ENCODE measurements at places on chromosomes 6 and 20.

DNA sequence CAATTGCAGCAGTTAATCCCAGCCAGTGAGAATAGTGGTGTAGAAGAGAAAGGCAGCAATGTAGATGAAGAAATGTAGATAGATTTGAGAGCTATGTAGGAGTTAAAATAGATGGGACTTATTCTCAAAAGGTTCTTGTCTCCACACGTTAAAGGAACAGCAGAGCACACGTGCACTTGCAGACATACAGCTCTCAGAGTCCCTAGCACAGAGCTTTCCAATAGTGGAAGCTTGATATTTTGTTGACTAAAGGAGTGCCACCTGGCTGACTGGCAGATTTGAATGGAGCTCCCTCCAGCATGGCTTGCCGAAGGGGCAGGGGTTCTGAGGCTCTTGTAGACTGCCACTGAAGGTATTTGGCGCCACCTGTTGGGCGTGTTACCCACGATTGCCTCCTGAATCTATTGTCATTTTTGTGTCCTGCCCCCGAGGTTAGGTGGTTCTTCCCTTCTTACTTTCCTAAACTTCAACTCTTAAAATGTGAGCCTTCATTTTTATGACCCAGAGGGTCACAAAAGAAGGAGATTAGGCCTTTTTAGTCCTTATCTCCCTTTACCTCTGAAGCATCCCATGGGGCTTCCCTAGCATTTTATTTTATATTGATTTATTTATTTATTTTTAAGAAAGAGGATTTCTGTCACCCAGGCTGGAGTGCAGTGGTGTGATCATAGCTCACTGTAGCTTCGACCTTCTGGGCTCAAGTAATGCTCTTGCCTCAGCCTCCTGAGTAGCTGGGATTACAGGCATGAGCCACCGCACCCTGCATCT is 16.4 kb downstream of the BRD2 start:
- peak; percentile 90 for DNase-seq

DNA sequence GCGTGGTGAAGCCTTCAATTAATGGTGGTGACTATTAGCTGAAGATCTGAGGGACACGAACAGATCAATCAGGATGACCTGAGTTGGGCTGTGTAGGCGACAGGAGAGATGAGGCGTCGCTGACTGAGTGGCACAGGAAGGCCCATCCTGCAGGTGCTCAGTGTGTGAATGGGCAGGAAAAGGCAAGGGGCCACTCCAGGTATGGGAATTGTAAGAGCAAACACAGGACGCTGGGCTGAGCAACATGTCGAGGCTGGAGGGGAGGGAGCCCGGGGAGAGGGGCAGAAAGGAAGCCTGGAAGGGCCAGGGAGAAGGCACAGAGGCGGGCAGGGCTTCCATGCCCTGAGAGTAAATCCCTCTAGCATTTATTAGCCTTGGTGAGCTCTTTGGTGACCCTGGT is 151.0 kb downstream of the VEGFA start:
- no peak for DNase-seq

DNA sequence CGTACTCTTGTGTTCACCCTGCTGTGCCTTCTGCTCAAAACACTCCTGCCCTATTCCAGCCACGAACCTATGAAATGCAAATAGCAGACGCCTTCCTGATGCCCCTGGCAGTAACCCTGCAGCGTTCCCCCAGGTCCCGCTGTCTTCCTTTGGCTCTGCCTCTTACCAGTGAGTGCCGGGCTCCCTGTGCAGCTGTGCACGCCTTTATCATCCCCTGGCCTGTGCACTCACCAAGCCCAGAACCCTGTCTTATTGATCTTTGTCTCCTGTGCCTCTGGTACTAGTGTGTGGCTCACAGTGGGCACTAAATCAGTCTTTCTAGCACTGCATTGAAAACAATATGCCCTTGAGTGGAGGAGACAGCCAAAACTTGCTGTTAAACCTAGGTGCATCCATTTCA is 19.7 kb downstream of the ZDHHC14 start:
- no peak for DNase-seq

GRCh38 chr20:60254901-60255411 is 296.7 kb downstream of the CDH26 start:
- DNase-seq = no peak

DNA sequence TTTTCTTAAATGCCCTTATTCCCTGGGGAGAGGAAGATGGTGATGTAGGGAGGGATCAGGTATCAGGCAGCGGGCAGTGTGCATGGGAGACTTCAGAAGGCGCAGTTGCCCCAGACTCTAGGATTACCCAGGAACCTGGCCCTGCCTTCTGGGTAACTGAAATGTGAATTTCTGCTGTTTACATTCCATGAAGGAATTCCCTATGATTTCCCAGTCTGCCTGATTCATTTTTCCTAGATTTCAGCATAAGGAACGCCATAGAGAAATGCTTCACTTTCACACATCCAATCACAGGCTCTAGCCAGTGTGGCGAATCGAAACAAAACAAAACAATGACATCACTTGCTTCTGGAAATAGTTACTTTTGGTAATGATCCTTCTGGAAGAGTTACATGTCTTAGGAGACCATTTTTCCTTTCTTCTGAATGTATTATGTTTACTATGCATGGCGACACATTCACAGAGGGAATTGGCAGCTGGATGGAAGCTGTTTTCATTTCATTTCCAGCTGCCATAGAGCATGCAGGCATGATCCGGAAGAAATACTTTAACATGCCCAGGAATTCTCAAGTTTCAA is 33.3 kb downstream of the LRP11 start:
- DNase-seq = no peak

DNA sequence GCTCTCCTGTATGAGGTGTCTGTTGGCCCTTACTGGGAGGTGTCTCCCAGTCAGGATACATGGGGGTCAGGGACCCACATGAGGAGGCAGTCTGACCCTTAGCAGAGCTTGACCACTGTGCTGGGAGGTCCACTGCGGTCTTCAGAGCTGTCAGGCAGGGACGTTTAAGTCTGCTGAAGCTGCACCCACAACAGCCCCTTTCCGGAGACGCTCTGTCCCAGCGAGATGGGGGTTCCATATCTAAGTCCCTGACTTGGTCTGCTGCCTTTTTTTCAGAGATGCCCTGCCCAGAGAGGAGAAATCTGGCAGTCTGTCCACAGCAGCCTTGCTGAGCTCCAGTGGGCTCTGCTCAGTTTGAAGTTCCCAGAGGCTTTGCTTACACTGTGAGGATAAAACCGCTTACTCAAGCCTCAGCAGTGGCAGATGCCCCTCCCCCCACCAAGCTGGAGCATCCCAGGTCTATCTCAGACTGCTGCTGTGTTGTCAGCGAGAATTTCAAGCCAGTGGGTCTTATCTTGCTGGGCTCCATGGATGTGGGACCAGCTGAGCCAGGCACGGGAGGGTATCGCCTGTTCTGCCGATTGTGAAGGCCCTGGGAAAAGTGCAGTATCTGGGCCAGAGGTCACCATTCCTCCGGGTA is 36.3 kb upstream of the IBTK start:
- DNase-seq = no peak

- DNase-seq = no peak
Observed at GRCh38 chr6:106684011-106684410, 54.6 kb downstream of the QRSL1 start.

- DNase-seq = no peak
Observed at GRCh38 chr6:119226089-119226488, 123.5 kb downstream of the MAN1A1 start.

- no peak for DNase-seq
Observed at GRCh38 chr6:52718550-52718949, 44.7 kb downstream of the GSTA2 start.

- DNase-seq = no peak
Observed at GRCh38 chr6:23696992-23697391, 429.0 kb upstream of the NRSN1 start.

- DNase-seq = no peak
Observed at GRCh38 chr6:136137008-136137692, 113.0 kb downstream of the MTFR2 start.

- DNase-seq = no peak
Observed at GRCh38 chr6:148648754-148649453, 97.9 kb upstream of the UST start.

- DNase-seq = no peak
Observed at GRCh38 chr20:37575884-37576283, 48.2 kb upstream of the BLCAP start.

DNA sequence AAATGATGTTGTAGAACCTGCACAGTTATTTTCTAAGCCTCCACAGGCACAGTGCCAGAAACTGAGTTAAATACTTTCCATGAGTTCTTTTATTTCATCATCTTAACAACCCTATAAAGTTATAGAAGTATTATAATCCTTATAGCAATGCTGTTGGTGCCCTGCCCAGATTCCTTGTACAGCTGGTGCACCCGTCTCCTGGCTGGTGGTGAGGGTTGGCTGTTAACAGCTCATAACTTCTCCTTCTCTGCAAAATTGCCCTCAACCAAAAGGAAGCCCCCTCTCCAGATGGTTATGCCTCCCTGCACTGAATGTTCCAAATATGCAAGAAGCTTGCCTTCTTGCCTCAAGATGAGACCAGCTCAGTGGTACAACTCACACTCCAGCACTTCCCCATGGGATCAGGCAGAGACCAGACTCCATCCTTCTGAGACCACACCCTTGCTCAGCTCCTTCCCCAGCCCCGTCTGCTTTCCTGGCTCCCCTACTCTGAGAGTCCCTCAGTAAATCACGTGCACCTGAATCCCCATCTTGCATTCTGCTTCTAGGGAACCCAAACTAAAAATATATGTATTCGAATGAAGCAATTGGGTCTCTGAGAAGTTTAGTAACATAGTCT is 304.4 kb upstream of the PLCB4 start:
- DNase-seq = no peak

GRCh38 chr6:14141351-14142062 is 23.9 kb downstream of the CD83 start:
- no peak for DNase-seq

- no peak for DNase-seq
Observed at GRCh38 chr20:50089140-50089786, 23.7 kb downstream of the UBE2V1 start.

DNA sequence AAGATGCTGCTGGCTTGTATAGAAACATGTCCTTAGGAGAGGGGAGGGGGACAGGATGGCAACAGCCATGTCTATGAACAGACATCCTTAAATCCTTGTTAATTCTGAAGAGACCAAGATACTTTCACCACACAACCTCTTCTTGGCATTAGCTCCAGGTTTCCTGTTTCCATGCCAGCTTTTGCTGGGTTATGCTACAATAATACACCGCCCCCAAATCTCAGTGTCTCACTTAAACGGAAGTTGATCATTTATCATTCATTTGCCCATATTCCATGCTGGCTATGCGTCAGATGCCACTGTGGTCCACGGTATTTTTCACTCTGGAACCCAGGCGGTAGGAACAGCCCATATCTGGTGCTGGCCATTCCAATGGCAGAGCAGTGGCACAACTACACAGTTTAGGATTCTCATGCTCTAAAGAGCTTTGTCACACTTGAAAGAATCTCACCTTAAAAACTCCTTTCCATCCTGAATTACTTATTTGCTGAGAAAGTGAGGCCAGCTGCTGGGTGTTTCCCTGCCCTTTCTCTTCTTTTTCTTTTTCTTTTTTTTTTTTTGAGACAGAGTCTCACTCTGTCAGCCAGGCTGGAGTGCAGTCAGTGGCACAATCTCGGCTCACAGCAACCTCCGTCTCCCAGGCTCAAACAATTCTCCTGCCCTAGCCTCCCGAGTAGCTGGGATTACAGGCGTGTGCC is 3.7 kb upstream of the RNASET2 start:
- no peak for DNase-seq

- DNase-seq = no peak
Observed at GRCh38 chr6:18741741-18742140, 354.6 kb downstream of the RNF144B start.

- no peak for DNase-seq
Observed at GRCh38 chr6:30998785-30999184, 11.5 kb upstream of the MUC22 start.

GRCh38 chr20:4512891-4513550 is 208.7 kb upstream of the PRND start:
- no peak for DNase-seq

- DNase-seq = no peak
Observed at GRCh38 chr6:170402318-170403040, 95.9 kb downstream of the FAM120B start.

- no peak for DNase-seq
Observed at GRCh38 chr6:36224918-36225461, 28.4 kb downstream of the BRPF3 start.

DNA sequence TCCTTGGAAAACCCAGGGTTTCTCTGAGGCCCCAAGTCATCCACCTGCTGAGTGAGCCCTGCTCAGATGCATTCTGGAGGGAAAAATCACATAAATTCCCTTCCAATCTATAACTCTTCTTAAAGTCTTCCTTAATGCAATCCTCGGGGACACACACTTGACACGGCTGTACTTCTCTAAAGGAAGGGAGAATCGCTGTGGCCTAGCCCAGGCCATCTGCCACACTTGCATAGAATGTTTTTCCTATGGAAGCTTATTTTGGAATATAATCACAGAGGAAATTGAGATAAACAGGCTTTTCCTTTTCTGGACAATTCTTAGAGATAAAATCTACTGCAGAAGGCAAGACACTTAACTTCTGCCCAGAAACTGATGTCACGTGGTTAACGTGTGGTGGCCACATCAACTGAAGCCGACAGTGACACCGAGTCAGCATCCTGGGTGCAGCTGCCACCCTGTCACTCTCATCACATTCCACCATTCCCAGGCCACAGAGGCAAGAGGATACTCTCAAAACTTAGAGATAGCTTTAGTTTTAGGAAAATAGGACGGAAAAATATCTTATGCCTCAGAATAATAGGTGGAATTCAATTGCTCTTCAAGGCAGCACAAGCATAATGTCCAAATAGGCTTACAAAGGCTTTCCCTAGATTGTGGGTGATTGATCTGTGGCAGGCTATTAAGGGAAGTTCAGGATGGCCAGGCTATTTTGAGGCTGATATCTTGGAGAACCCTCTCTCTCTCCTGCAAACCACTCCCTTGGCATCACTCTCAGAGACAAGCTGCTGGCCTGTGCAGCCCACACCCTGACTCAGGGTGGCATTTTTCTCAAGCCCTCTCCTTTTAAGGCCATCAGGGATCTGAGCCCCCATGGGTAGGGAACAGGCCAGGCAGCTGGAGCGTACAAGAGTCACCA is 29.6 kb downstream of the PSMB1 start:
- no peak for DNase-seq

DNA sequence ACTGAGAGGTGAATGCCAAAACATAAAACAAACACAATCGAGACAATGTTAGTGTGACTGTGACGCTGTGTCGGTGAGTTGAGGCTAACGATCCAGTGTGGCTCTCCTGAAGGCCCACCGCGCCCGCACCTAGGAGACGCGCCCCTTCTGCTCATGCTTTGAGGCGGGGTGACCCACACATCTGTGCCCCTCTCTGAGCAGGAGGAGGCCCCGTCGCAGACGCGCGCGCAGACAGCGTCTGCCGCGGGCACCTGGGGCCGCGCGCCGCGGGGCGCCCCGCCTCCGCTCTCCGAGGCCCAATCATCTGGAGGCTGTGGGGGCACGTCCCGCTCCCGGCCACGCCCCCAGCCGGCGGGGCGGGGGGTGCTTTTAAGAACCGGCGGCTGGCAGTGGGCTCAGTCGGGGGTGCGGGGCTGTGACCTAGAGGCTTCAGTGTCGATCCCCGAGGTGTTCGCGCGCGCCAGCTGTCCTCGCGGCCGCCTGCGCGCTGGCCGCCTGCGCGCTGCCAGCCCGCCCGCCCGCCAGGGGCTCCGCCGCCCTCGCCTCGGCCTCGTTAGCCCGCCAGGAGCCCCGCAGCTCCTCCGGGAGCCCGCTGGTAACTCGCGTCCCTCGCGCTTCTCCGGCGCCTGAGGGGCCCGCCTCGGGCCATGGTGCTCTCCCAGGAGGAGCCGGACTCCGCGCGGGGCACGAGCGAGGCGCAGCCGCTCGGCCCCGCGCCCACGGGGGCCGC is at the start of gene SLC16A10:
Gene SLC16A10 (plus strand): TSS at position 398 of the 730 bp plus-strand sequence. CDS start 250 bp downstream, at position 648.
- peak; percentile 64 for DNase-seq
